ENCODE measurements at places on chromosomes 4 and X.
A peak's percentile ranks its signal among the peaks of the same experiment; 100 is the strongest.

- DNase-seq, result no peak
Measured at GRCh38 chrX:48753708-48754228, 7.8 kb upstream of the GLOD5 start.

DNA sequence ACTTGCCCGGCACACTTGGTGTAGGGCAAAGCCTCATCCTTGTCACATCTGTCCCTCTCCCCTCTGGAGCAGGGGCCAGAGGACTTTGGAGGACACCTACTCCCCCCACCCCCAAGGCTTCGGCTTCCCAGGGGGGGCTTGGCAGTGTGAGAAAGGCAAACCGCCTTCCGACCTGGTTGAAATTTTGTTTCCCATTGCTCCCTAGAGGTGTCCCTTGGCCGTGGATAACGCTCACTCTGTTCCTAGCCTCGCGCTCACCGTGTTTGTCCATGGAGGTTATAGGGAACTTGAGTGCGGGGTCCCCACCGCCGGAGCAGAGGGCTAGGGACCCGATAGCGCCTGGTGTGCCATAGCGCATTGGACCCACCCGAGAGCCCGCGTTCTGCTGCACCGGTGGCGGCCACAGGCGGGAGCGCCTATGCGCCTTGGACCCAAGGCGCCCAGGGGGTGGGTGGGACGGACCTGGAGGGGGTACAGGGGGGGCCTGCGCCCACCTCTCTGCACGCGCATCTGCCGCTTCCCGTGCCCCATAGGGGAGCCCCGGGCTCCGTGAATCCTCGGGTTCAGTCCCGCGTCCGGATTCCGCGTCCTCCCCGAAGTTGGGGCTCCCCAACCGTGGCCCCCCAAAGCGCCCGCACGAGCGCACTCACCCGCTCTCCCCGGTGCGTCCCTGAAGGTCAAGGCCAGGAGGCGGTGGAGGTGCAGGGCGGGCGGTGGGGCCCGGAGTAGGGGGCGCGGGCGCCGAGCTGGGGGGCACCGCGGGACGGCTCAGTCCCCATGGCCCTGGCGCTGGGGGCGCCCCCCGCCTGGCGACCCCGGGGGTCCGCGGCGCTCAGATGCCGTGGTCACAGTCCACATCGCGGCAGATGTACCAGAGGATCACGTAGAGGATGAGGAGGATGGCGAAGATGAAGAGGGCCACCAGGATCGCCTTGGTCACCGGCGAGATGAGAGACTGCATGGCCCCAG is 82.7 kb upstream of the DHRSX start:
- no peak for DNase-seq

- peak; percentile 6 for DNase-seq
Measured at GRCh38 chr4:77652237-77652897, 46.7 kb downstream of the CXCL13 start.

- no peak for DNase-seq
Measured at GRCh38 chrX:39063037-39063436, 261.8 kb downstream of the MID1IP1 start.

DNA sequence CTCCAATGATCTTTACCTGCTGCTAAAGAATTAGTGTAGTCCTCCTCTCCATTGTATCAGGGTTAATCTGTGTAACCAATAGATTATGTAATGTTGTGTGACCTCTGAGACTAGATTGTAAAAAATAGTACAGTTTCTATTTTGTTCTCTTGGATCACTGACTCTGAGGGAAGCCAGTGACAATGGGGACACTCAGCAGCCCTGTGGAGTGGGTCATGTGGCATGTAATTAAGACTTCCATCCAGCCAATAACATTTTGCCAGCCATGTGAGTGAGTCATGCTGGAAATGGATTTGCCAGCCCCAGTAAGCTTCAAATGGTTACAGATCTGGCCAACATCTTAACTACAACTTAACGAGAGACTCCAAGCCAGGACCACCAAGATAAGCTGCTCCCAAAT is 332.3 kb downstream of the PTTG2 start:
- no peak for DNase-seq

DNA sequence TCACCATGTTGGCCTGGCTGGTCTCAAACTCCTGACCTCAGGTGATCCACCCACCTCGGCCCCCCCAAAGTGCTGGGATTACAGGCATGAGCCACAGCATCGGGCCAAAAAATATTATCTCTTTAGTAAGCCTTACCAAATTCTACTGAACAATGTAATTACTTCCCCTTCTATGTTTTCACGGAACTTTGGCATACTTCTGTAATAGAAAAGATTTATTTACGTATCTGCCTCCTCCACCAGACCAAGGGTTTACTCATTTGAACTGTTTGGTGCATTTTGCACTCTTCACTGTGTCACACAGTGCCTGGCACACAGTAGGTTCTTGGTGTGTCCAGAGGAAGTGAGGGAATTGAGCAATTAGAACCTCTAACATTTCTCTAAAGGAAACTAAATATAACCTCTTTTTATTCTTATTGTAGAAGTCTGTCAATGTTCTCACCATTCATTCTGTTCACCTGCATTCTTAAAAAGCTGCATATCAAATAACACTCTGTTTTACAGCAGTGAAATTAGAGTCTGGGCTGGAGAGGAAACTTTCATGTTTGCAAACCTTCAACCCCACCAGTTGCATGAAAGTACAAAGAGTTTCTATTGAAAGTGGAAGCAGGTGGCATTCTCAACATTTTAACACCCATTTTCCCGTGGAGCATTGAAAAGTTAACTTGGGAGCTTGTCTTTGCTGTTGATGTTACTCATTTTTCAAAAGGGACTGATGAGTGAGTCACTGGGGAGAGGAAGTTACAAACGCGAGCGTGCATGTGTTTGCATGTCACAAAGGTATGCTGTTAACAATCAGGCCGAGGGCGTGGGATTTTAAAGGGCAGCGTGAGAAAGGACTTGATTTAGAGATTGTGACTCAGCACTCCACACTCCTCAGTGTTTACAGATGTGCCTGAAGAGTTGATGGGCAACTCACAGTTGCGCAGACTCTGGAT is 314.1 kb downstream of the STK32B start:
- DNase-seq, result no peak

DNA sequence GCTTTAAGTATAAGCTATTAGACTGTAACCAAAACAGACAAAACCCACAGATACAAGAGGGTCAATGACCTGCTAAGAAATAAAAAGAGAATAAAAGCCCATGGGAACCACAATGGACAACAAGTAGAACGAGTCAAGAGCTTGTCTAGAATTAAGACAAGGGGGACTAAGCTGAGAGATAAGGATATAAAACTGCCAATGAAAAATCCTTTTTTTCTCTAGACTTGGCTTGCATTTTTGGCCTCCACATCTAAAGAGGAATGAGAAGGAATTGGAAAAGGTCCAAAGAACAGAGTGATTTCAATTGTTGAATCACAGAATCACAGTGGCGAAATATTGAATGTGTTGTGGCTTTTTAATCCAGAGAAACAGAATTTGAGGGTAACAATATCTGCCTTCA is 135.7 kb downstream of the QDPR start:
- DNase-seq, result no peak

- DNase-seq, result no peak
Measured at GRCh38 chr4:88382621-88383020, 4.0 kb downstream of the HERC6 start.

GRCh38 chr4:56387023-56388001 is at the start of gene AASDH:
AASDH (minus strand) TSS chr4:56387491; CDS start chr4:56384299, 3,192 bp downstream.
- DNase-seq, result peak; percentile 89

DNA sequence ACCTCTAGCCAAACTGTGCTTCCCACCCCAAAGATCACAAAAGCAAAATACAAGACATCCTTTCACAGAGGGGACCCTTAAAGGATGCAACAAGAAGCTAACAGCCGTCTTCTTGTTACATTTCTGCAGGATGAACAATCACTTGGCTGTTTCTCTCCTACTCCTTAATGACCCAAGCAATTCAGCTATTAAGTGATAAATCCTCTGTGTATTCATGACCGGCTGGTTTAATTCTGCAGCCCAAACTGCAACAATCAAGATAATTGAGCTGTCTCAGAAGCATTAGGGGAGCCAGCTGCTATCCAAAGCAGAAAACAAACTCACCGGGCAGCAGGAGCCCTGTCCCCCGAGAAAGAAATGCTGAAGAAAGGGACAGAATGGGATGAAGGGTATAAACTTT is 85.9 kb upstream of the ACSL4 start:
- no peak for DNase-seq

GRCh38 chrX:105876658-105877057 is 54.3 kb downstream of the NRK start:
- DNase-seq, result no peak

DNA sequence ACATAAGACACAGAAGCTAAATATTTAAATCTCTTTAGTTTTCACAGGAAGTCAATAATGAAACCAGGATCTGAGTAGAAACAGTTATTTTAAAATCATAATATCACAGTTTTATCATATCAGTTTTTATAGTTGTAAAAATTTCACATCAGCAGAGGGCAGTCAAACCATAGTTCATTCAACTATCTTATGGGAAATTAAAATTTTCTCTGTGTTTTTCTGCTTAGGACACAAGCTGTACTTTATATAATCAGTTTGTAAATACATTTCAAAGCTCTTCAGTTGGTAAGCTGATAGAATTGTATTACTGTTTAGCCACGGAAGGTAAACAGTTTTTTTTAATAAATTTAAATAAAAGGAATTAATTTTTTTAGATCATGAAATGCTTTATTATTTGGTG is 204.8 kb upstream of the NUDT6 start:
- no peak for DNase-seq

DNA sequence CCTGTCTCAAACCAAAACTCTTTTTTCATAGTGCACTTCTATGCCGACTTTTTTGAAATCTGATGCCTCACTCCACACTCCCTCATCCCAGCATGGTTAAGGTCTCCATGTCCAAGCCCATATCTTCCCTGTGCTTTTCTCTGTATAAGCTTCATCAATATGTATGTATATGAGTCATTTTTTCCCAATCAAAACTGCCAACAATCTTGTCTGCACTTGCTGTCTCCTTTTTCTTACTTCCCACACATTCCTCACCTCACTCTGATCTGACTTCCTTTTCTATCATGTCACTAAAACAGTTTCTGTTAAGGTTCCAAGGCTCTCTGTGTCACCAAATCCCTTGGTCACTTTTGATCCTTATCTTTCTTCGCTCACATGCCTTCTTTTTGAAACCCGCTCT is 88.2 kb upstream of the GPR50 start:
- no peak for DNase-seq

DNA sequence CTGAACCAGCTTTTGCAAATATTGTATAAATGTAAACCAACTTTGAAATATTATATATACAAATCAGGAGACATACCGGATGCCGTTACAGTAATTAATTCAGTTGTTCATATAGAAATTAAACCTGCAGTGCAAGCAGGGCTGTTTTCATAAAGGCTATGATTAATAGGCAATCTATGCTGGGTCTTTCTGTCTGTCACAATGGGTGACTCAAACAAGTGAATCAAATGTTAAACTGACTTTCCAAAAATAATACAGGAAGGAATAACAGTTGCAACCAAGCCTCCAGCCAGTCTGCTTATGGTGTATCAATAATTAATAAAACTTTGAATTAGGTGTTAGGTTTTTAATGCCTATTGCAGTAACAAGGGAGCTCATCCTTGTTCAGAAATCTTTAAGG is 43.9 kb downstream of the GABRB1 start:
- DNase-seq, result no peak

GRCh38 chrX:10158279-10159144 is 1.7 kb downstream of the CLCN4 start:
- peak; percentile 43 for DNase-seq

DNA sequence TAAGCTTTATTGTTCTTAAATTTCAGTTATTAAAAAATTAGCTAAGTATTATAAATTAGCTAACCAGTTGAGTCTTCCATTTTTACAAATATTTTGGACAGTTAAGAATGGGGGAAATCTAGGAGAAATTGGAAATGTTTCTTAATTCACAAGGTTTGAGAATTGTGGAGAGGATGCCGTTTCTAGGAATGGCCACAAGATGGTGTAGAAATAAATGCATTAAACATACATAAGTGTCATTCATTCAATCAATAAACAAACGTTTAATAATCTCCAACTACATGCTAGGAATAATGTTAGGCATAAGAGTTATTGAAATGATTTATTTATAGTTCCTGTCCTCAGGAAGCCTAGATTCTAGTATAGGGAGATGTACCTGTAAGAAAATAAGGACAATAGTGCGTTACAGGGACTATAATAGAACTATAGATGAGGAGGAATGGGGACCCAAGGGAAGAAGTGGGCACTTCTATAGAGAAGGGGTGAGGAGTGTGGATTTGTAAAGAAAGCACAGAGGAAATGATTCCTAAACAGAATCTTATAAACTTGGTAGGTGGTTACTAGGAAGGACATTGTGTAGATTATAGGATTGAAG is 195.7 kb upstream of the ANK2 start:
- no peak for DNase-seq

All from caudate nucleus (tissue), 63 donors.